ENCODE measurements at places on chromosomes 13 and 19.

GRCh38 chr19:14476673-14477401 is 1.7 kb upstream of the PTGER1 start:
- DNase-seq = no peak

GRCh38 chr19:1263188-1263587 is 5.9 kb upstream of the CIRBP start:
- DNase-seq = no peak

GRCh38 chr13:23202383-23202782 is 21.6 kb downstream of the SGCG start:
- no peak for DNase-seq

- no peak for DNase-seq
These were observed 323.2 kb downstream of the OXGR1 start for GRCh38 chr13:96671073-96671472.

GRCh38 chr13:67619995-67620380 is 389.9 kb upstream of the PCDH9 start:
- DNase-seq = no peak

GRCh38 chr19:47676811-47677210 is 36.4 kb upstream of the EHD2 start:
- DNase-seq = no peak

- DNase-seq = no peak
These were observed 2.2 kb upstream of the CLEC17A start for GRCh38 chr19:14580623-14581237.

- DNase-seq = no peak
These were observed 6.2 kb upstream of the SPART start for GRCh38 chr13:36352350-36352749.

GRCh38 chr19:48659768-48660167 is 13.0 kb downstream of the NTN5 start:
- DNase-seq = no peak

Data from stimulated activated CD4-positive, alpha-beta T cell treated with anti-CD3 and anti-CD28 coated beads, Interleukin-2, amount 100 ng/mL, for 48 hours (primary cell).